ENCODE measurements at places on chromosomes 16 and 17.

DNA sequence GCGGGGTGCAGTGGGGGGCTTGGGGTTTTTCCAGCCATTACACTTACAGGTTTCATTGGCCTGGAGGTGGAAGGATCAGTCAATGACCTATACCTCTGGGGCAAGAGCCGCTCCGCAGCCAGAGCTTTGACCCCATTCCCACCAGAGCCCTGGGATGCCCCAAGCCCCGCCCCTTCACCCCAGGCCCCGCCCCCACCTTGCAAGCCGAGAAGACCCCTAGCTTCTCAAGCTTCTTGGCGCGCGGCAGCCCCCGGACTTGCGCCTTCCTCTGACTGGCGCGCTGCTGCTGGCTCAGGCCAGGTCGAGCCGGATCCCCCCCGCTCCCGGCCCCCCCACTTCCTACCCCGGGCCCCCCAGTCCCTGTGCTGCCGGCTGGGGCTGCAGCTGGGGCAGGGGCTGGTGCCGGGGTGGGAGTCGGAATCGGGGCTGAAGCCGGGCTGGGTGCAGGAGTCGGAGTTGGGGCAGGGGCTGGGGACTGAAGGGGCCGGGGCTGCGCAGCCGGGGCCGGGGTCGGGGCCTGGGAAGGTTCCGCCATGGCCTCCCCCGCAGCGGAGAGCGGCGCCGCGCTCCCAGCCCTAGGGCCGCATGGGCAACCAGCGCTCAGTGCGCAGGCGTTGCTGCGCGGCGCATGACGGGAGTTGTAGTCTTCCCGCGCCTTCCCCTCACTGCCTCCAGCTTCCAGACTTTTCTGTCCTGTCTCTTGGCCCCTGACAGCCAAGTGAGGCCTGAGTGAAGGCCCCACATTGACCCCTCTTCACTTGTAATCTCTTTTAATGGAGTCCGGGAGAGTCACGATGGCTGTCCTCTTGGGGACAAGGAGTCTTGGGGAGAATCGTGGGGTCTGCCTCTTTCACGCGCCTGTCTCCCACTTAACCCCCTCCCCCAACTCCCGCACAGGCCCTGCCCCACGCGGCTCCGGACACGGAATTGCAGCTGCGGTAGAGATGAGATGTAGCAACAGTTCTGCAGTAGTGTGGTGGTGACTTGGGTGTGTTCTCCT is at the start of gene KAT2A:
Gene KAT2A, minus strand, starts transcription at position 598 of the 1,000 bp plus-strand sequence. Its CDS starts 63 bp downstream, at position 535.
- DNase-seq: peak; percentile 74

DNA sequence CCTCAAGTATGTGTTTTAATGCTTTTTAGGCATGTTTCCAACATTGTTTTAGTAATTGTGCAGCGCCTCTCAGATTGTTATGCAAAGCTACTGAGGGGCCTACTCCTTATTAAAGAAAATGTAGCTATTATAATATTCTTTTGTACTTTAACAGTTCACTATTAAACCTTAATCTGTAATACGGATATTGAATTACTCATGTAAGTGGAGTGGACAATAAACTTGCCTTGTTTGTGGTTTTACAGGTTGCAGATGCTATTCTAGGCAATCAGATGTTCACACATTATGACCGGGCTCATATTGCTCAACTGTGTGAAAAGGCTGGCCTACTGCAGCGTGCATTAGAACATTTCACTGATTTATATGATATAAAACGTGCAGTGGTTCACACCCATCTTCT is 41.0 kb downstream of the PTRH2 start:
- DNase-seq: no peak

DNA sequence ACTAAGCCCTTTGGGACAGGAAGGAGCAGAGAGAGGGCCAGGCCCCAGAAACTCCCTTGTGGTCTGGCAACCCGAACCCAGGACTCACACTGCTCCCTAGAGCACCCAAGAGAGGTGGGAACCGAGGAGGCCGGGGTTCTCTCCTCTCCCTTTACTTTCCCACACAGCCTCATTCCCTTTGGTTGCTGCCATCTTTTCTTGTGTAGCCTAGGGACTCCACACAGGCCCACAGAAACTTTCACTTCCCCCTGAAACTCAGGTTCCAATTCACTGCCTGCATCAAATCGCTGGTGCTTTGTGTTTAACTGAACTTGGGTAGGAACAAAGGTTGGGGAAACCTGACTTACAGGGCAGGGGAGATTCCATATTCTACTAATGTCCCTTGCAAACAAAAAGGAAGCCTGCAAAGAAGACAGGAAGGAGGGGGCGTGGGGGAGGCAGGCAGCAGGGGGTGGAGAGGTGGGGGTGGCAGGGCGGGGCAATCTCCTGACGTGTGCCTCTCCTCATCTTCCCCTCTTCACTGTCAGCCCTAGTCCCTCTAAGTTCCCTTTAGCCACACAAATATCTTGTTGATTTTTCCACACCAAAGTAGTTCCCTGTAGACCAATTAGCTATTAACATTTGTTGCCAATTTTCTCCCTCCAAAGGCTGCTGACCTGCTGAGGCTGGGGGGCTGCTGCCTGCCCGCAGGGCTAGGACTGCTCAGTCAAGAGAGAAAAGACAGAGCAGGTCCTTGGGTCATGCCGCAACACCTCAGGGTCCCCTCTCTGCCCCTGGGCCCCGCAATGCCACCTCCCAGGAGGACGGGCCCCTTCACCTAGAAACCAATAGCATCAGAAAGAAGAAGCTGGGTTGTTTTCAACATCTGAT is 8.0 kb downstream of the ST3GAL2 start:
- peak; percentile 20 for DNase-seq

GRCh38 chr16:88968589-88969280 is 8.3 kb downstream of the CBFA2T3 start:
- DNase-seq: no peak

DNA sequence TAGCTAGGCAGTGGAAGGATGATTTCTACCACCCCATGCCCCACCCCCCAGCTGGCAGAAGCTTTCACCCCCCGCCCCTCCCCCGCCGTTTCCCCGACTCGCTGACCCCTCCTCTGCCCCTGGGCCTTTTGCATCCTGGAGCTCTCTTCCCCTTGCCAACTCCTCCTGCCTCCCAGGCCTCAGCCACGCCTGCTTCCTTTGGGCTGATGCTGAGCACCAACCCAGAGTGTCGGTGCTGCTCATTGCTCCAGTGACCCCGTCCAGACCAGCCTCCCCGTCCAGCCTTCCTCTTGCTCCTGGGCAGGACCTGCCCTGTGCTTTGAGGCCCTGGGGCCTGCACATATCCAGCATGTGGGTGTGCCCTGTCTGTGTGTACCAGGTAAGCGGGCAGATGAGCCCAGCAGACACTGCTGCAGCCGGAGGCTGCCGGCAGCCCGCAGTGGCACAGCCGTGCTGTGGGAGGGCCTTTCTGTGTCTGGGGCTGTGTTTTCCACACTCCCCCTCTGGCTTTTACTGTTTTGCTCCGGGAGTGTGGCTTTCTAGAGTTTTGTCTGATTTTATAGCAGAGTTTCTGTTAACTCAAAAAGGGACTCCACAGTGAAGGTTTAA is 72.9 kb downstream of the JPH3 start:
- DNase-seq: no peak

DNA sequence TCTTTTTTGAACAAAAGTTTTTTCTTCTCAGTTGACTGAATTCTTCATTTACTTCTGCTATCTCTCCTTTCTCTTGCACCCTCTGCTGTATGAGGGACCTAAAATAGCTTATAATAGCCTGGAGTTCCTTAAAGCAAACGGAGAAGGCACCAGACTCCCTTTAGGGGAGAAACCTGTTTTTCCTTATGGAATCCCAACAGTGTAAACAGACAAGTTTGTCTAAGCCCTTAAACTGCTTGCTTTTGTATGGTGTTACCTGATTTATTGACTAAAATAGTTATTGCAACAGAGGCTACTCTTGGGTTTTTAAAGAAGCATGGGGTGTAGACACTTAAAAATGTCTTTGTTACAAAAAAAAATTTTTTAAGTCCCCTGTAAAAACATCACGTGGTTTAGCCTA is 12.9 kb upstream of the TRIM25 start:
- DNase-seq: no peak

GRCh38 chr17:27862004-27862403 is 31.2 kb downstream of the LYRM9 start:
- no peak for DNase-seq

- DNase-seq: no peak
These were observed 121.5 kb downstream of the KATNIP start for GRCh38 chr16:27671410-27671809.

GRCh38 chr16:22355487-22355908 is 18.9 kb downstream of the CDR2 start:
- DNase-seq: no peak

DNA sequence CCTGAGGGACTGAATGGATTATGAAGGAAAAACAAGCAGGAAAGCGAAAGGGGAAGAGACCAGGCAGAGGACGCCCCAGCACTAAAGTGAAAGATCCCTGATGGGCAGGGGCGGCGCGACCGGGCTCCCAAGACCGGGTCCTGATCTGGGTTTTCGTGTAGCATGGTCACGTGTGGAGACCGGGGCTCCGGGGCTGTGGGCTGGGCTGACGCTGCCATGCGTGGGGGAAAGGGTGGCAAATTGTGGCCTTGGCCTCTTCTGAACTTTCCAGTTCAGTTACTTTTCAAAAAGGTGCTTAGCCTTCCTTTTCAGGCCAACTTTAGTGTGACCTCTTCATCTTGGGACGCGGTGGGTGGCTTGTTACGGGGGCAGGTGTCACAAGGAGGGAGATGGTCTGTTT is 57.5 kb downstream of the METRNL start:
- peak; percentile 4 for DNase-seq

DNA sequence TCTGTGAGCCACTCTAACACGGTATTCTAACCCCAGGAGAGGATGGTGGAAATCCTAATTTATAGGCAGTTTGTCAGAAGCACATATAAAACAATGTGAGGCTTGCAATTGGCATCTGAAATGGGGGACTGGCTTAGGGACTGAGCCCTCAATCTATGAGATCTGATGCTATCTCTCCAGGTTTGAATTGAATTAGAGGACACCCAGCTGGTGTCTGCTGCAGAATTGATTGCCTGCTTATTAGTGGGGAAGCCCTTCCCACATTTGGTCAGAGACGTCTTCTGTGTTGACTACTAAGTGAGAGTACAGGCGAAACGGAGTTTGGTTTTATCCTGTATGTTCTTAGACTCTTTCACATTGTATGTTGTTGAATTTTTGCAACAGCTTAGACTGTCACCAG is 13.6 kb upstream of the TMIGD1 start:
- no peak for DNase-seq

DNA sequence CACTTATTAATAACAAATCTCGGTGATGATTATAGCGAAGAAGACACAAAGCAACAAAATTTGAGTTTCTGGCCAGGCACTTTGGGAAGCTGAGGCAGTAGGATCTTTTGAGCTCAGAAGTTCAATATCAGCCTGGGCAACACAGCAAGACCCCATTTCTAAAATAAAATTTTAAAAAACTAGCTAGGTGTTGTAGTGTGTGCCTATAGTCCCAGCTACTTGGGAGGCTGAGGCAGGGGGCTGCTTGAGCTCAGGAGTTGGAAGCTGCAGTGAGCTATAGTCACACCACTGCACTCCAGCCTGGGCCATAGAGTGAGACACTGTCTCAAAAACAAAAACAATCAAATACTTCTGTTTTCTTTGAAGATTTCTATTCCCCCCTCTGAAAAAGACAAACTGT is 104.9 kb downstream of the SYCE1L start:
- no peak for DNase-seq

GRCh38 chr17:49210158-49211029 is at the start of the genes ABI3 and GNGT2:
Gene ABI3 (plus strand): TSS chr17:49210707. CDS start chr17:49210725, 18 bp downstream.
Gene GNGT2 (minus strand): TSS chr17:49210574. CDS start chr17:49207422, 3,152 bp downstream.
- peak; percentile 66 for DNase-seq

DNA sequence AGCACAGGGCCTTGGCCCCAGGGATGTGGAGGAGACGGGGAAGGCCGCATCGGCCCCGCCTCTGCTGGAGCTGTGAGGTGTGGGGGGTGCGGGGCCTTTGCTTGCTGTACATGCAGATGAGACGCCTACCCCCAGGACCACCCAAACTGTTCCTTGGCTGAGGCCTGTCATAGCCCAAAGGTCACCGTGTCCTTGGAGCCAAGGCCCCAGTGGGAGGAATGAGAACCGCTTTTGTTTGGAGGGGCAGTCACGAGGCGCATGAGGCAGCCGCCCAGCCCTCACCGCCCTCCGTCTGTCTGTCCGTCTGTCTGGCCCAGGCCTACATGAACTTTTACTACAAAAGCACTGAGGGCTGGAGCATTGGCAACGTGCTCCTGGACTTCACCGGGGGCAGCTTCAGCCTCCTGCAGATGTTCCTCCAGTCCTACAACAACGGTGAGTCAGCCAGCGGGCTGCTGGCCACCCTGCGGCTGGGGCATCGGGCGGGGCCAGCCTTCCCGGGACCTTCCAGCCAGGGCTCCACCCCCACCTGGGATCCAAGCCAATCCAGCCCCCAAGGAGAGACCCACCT is 8.8 kb downstream of the TAX1BP3 start:
- DNase-seq: no peak

DNA sequence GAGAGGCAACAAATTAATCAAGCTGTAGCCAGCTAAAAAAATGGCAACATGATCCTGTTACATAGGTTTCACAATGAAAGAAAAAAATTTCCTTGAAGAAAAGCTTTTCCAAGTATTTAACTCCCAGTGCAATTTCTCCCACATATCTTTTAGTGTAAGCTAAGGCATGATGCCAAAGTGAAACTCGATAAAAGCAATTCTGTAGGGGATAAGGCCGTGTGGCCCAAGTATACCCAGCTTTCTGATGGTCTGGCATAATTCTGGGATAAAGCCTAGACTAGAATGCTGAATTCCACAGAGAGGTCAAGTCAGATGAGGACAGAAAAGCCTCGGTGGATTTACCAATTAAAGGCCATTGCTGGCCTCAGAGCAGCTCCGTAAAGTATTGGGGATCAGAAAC is 36.2 kb downstream of the CTCF start:
- DNase-seq: no peak

DNA sequence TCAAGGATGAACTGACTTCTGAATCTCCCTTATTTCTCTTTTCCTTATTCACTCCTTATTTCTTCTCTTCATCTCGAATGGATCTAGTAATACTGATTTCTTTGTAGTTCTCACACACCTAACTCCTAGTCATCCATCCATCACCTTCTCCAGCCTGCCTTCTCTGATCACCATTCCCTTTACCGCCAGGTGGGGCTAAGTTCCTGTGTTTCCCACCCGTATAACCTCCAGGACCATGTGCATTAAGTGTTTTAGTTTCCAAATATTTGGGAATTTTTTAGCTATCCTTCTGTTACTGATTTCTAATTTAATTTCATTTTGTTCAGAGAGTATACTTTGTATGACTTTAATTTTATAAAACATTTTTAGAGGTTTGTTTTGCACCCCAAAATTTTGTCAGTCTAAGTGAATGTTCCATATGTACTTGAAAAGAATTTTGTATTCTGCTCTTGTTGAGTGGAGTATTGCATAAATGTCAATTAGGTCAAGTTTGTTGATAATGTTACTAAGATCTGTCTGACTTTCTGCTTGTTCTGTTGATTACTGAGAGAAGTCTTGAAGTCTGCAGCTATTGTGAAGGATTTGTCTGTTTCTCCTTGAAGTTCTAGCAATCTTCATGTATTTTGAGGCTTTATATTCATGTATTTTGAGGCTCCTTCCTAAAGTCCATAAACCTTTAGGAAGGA is 8.8 kb downstream of the BPTF start:
- DNase-seq: no peak

- no peak for DNase-seq
These were observed 390 bp upstream of the BBS2 start for GRCh38 chr16:56520251-56520577.

GRCh38 chr17:27455236-27455913 is 873 bp upstream of the KSR1 start:
- no peak for DNase-seq

- DNase-seq: no peak
These were observed 13.2 kb downstream of the GABARAPL2 start for GRCh38 chr16:75579281-75579834.

GRCh38 chr17:40445751-40446468 is 2.7 kb downstream of the IGFBP4 start:
- DNase-seq: no peak

Data from stimulated activated naive CD8-positive, alpha-beta T cell treated with anti-CD3 and anti-CD28 coated beads, Interleukin-15, amount 100 ng/mL, for 72 hours (primary cell).